ENCODE measurements at places on chromosomes 2 and 18.

- no peak for DNase-seq
These were observed 301.5 kb upstream of the MGAT5 start for GRCh38 chr2:133952420-133952819.

DNA sequence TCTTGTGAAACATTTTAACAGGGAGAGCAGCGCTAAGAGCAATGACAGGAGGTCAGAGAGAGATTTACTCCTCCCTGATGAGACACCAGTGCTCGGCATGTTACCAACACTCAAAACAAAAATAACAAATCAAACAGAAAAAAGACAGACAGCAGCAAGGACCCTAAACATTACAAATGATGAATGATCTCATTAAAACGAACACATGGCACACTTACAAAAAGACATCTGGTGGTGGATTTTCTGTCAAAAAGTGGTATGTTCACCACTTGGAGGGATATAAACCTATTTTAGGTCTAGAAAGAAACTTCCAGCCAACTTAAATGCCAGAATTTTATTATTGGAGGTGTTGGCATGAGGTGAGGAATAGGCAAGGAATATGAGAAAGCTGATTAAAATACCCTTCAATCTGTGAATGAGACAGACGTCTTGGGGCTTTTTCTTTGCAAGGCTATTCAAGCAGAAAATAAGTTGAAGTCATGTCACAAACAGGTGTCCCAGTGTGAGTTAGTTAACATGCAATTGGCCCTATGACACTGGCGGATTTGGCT lies 112.8 kb downstream of the PRELID3A start:
- no peak for DNase-seq

DNA sequence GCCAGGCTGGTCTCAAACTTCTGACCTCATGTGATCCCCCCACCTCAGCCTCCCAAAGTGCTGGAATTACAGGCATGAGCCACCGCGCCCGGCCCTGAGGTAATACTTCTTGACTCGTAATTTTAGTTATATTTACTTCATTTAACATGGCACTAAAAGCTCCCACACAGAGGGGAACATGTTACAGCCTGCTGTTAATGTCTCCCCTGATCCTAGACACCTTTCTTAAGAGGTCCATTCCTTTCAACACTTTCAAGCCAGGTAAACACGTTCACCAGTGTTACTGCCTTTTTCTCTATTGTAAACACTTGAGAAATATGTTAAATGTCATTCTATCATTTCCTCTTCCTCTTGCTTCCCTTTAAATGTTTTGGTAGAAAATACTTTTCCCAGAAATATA lies 161.4 kb downstream of the METTL4 start:
- no peak for DNase-seq

DNA sequence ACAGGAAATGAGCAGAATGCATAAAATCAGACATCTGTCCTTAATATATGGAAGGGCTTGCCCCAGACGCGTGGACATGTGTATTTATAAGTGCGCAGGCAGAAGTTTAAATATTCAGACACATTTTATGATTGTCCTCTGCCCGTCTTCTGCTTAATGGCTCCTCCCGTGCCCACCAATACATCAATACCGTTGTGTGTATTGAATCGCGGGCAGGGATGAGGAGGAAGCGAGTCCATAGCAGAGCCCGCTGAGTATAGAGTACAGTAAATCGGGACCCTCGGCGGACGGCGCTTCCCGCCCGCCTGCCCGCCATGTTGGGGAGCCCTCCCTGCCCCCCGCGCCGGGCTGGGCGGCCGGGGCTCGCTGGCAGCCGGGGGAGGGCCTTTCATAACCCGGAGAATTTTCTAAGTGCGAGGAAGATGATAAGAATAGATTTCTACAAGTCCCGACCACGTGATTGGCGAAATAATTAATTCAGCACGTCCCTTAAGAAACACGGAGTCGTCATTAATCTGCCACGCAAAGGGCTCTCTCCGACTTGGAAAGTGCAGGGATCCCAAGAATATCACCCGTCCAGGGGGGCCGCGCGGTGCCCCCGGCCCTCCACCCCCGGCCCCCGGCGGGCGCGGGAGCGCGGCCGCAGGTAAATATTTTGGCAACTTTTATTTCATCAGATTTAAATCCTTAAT lies at the start of gene HOXD3:
TSS of gene HOXD3 (plus strand) at position 501 of the 692 bp plus-strand sequence. CDS start 11,808 bp downstream, outside the sequence.
- no peak for DNase-seq

GRCh38 chr18:9866627-9867026 lies 19.1 kb upstream of the TXNDC2 start:
- no peak for DNase-seq

GRCh38 chr2:232540441-232541041 lies 1.0 kb downstream of the CHRNG start:
- DNase-seq, result no peak
